ENCODE measurements at places on chromosomes 16 and 17. TPM values are rescaled to one million over a fixed set of nuclear protein-coding genes. Genes with fewer than 3 reads are reported as not detected.

The VAT1L gene
- total RNA-seq = 3.9 TPM

The HAP1 gene
- 0.82 TPM for total RNA-seq

The GNG13 gene
- total RNA-seq = not detected

The TRPV2 gene
- 30.8 TPM for total RNA-seq

The C17orf50 gene
- not detected for total RNA-seq

The OR3A2 gene
- total RNA-seq = not detected

The EVI2A gene
- total RNA-seq = 0.16 TPM

All from bladder microvascular endothelial cell (primary cell).